ENCODE measurements at places on chromosomes 5 and 9.

- no peak for DNase-seq
These were observed 297.0 kb upstream of the ACTBL2 start for GRCh38 chr5:57779383-57780223.

DNA sequence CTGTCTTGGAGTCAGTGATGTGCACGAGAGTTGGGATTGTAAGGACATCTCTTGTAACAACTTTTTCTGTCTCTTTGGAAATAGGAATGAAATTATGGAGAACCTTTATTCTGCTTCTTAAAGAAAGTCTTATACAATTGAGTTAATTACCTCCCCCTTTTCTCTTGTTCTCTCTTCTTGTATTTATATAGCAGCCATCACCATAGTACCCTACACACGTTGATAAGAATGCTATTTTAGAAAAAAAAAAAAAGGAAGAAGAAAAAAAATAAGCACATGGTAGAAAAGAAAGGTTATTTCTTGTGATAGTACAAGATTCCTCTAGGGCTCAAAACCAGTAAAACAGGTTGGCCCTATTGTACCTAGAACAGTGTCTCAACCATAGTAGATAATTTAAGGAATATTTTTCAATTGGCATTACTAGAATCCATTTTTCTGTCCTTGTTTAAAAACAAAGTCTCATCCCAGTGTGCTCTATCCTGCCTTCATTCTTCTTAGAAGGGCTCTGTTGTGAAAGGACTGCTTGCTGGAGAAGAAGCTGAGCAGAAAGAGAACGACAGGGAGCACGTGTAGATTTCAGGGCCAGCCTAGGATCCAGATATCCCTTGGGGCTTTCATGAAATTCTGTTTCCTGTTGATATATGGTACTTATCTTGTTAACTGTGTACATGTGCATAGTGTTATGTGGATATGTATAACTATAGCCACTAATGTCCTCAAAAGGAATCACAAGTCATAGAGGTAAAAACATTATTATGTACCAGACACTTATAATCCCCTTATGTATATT, 392.3 kb upstream of the MEF2C start:
- no peak for DNase-seq

DNA sequence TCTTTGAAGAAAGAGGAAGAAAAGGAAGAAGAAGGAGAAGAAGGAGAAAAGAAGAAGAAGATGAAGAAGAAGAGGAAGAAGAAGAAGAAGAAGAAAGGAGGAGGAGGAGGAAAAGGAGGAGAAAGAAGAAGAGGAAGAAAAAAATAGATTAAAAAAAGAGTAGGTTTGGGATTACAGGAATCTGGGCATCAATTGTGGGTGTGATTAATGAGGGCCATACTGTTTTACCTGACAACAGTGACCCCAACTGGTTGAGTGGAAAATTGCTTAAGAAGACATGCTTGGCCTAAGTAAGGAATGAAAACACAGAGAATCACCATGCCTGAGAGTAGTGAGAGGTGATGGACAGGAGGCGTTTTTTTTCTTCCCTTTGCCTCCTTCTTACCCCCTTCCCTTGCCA, 114.6 kb downstream of the FAM170A start:
- no peak for DNase-seq

DNA sequence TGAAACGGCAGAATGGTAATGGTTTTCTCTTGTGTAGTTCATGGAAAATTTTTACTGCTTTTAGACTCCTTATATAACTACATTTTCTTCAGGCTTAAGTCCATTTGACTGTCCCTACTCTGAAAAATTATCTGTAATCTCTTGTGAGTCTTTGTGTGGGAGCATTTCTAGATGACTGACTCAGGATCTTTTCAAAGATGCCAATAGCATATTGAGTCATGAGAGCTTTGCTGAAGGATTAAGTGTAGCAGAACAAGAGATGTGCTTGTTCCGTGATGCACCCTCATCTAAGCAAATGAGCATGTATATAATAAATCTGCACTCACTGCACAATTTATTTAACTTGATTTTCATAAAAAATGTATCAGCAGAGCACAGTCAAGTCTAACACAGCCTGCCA, 298.7 kb upstream of the CDH6 start:
- DNase-seq = no peak

- DNase-seq = no peak
These were observed 30.3 kb upstream of the HMGCR start for GRCh38 chr5:75306746-75307145.

- no peak for DNase-seq
These were observed 126.1 kb downstream of the ESM1 start for GRCh38 chr5:54859316-54859715.

DNA sequence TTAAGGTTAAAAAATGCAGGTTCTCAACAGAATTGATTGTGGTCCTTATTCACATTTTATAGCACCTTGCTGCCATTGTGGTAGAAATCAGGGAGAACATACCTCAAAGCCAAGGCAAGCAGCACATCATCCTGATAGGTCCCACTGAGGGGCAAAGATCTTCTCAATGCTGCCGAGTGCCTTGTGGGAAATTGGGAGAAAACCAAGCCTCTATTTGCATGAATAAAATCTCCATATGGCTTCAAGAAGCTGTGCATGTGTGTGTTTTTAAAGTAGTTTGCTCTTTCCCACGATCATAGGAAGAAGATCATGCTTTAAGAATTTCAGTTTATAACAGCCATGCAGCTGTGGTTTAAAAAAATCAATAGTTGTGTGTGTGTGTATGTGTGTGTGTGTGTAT, 216.9 kb upstream of the FBXL7 start:
- no peak for DNase-seq

DNA sequence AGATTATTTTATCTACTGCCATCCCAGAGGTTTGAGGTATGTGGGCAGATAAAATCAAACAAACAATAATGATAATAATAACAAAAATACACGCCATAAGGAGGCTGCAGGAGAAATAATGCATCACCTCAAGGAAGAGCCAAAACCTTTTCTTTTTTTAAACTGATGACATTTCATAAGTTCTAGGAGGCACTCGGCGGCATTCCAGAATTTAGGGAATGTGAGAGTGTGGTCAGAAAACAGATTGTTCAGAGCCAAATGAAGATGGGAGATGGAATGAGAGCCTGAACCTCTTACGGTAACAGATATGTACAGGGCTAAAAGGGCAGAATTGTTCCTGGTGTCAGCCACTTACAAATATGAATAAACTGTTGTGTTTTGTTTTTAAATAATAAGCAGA, 615.0 kb upstream of the CHD1 start:
- DNase-seq = no peak

DNA sequence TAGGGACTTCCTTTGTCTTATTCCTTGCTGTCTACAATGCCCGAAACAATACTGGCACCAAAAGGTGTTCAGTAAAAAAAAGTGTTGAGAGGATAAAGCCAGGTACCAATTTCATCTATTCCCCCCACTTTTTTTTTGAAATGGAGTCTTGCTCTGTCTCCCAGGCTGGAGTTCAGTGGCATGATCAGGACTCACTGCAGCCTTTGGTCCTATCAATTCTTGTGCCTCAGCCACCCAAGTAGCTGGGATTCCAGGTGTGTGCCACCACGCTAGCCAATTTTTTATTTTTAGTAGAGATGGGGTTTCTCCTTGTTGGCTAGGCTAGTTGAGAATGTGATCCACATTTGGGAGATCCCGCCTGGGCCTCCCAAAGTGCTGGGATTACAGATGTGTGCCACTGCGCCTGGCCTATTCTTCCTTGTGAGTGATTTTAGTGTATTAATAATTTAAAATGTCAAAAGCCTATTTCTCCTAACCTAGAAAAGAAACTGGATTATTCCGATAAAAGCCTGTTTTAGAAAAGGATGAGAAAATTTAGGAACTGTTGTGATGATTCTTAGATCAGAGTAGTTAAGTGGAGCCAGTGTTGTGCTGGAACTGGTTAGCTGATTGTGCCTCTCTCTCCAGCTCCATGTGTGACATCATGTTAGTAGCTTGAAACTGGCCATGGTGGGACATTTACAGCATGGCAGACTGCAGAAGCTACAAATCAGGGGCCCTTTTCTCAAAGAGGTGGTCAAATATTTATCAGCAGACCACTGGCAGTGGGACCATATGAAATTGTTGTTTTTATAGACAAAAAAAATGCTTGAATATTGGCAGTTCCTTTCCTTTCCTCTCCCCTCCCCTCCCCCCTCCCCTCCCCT, 14.3 kb downstream of the CDC42SE2 start:
- DNase-seq = no peak

DNA sequence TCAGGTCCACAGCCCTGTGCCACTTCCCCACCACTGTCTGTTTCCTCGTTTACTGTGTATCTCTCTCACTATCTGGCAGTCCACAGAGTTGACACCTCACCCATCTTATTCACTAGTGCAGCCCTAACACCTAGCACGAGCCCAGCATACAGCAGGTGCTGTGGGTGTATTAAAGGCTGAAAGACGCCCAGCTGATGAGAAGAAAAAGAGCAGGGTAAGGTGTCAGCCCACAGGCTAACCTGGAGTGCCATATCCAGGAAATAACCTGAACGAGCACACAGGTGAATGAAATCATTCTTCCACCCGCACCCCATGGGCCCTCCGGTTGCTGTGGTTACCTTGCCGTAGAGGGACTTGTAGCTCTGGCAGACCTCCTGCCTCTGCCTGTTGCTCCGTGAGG, 18.6 kb downstream of the ANXA6 start:
- DNase-seq = no peak

DNA sequence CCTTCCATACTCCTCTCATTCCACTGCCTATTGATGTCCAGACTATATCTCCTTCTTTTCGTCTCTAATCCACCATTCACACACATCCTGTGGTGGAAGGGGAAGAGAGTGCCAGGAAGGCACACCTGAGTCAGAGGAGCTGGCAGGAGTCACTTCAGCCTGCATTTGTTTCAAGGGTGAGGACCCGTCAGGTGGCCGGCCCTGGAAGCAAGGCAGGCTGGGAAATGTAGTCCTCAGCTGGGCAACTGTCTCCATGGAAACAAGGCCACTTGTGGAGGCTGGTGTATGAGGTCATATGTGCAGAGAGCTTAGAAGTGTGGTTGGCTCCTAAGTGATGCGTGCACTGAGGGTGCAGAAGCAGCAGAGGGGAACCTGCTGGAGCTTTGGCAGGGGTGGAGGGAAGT, 278.4 kb downstream of the NSG2 start:
- no peak for DNase-seq

DNA sequence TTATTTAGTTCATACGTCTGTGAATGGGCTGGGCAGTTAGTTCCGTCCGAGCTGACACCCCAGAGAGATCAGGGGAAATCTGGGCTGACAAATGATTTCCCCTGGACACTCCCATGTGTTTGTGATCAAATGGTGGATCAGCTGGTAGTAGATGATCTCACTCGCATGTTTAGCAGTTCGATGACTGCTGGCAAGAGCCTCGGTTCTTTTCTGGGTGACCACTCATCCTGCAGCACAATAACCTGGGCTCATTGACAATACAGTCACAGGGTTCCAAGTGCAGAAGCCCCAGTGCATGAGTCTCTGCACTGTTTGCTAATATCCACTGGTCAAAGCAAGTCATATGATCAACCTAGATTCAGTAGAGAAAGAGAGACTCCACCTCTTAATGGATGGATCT, 155.9 kb downstream of the NR2F1-AS1 start:
- no peak for DNase-seq

DNA sequence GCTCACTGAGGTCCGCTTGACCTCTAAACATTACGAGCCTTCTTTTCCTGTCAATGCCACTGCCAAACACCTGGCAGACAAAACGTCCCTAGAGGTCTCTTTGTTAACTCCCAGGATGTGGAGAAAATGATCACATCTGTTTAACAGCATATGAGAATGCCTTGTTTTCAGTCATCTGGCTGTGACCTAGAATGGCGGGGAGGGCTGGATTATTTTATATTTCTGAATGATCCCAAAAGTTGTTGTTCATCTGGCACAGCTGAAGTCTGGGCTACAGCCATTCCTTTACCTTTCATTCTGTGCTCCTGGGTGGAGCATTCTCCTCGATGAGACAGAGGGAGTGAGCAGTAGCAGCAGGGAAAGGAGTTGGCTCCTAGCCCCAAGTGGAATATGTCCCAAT, 138.2 kb downstream of the PRDM6 start:
- DNase-seq = no peak

DNA sequence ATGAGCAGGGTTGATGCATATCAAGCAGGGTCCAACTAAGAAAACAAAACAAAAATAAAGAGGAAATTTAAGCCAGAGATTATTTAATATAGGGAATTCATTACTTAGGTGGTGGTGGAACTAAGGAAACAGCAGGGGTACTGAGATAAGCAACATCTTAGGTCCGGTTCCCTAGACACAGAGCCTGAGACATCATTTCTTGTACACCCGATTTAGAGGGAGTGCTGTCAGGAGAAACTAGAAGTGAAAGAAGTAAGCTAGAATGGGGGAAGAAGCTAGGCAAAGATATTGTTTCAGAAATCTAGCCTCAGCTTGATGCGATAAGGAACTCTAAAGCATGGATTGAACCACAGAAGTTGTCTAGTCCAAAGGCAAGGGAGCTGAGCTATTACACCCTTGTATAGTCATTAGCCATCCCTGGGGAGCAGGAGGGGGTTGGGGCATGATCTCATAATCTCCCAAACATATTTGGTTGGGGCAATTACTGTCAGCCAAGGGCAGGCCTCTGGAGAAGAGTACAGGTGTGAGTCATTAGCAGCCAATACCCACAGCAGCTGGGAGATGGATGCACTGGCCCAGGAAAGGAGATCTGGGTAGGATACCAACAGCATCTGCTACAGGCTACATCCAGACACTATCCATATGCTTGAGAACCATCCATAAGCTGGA, 194.5 kb downstream of the ARL15 start:
- no peak for DNase-seq

DNA sequence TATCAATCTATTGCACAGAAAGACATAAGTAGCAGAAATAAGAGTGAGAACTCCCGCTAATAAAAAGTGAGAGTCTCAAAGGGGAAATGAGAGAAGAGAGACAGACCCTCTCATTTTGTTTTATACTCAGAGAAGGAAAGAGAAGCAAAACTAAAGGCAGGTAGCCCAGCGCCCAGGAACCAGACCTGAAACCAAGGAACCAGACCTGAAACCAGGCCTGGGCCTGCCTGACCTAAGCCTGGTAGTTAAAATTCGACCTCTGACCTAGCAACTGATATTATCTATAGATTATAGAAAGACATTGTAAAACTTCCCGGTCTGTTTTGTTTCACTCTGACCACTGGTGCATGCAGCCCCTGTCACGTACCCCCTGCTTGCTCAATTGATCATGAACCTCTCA, 134.5 kb upstream of the SEMA6A start:
- no peak for DNase-seq

DNA sequence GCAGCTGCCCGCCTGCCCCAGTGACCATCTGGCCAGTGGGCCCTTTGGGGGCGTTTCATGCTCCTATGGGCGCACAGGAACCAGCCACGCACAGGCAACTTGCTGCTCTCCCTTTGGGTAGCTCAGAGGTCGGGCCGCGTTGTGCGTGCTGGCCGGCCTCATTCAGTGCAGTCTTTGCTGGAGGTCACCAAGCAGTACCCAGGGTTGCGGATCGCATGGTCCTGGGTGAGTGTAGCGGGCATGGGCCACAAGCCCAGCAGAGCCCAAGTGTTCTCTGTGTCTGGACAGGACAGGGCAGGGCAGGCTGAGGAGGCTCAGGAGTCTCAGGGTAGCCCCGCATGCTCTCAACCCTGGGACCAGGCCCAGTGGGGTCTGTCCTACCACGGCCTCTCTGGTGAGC, 9.9 kb upstream of the MRNIP start:
- DNase-seq = no peak

- no peak for DNase-seq
These were observed 673.2 kb downstream of the CDH18 start for GRCh38 chr5:19314840-19315239.
